ENCODE measurements at places on chromosomes 7 and 10. TPM values are rescaled to one million over a fixed set of nuclear protein-coding genes. Genes with fewer than 3 reads are reported as not detected.

GRCh38 chr7:5343884-5344283 is 61.1 kb downstream of the SLC29A4 start:
- DNase-seq = no peak

- no peak for DNase-seq
These were observed 66.2 kb downstream of the RHOBTB1 start for GRCh38 chr10:60877777-60878120.

GRCh38 chr7:24899905-24900304 is 80.1 kb downstream of the OSBPL3 start:
- no peak for DNase-seq

- no peak for DNase-seq
These were observed 7.1 kb downstream of the TASOR2 start for GRCh38 chr10:5691786-5692185.

GRCh38 chr7:1058311-1058710 is 14.0 kb downstream of the GPR146 start:
- no peak for DNase-seq

DNA sequence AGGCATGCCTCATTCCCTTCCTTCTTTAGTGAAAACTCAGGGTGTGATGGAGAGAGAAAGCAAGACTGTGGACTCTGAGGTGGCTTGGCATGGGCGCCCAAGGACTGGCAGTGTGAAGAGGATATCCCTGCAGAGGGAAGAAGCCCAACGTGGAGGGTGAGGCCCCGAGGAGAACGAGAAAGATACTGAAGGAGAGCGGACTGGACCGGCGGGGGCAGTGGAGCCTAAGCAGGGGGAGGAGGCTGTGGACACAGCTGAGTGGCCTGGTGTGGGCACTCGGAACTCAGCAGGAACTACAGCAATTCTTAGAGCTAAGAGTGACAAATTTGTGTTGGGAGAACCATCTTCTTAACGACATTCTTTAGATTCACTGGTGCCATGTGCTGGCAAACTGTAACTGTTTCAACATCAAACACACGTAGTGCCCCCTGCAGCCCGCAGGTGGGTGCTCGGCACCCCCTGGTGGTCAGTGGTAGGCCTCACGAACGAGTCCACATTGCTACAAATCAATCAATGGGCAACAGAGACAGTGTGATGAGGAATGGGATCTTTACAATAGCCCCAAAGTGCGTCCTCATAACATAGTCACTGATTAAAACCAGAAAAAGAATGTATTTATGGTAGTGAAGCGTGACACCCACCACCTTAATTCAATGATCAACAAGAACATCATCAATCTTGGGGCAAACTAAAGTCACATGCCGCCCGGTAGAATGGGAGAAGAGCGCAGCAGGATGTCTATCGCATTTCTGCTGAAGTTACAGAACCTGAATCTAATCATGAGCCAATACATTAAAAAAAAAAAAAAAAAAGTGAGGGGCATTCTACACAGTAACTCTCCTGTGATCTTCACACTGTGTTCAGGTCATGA is 2.0 kb upstream of the SFTPA1 start:
- peak; percentile 67 for DNase-seq

ZPBP gene
- total RNA-seq = not detected

ETV1 gene
- total RNA-seq = 18.1 TPM

All from K562 (cell line).